ENCODE measurements at places on chromosomes 3 and 15. TPM values are rescaled to one million over a fixed set of nuclear protein-coding genes. Genes with fewer than 3 reads are reported as not detected.

The GOLGA8T gene
- not detected for total RNA-seq

The SPPL2A gene
- 144 TPM for total RNA-seq

The DNASE1L3 gene
- 6.1 TPM for total RNA-seq

The SSUH2 gene
- total RNA-seq: 0.55 TPM

The ADAM10 gene
- 315 TPM for total RNA-seq

The RPN1 gene
- 180 TPM for total RNA-seq

The PPP1R14D gene
- not detected for total RNA-seq

The KLHL6 gene
- 6.4 TPM for total RNA-seq

The TMEM40 gene
- total RNA-seq: 63.3 TPM

GRCh38 chr3:18740631-18741583 is 315.8 kb upstream of the SATB1 start:
- DNase-seq: no peak

DNA sequence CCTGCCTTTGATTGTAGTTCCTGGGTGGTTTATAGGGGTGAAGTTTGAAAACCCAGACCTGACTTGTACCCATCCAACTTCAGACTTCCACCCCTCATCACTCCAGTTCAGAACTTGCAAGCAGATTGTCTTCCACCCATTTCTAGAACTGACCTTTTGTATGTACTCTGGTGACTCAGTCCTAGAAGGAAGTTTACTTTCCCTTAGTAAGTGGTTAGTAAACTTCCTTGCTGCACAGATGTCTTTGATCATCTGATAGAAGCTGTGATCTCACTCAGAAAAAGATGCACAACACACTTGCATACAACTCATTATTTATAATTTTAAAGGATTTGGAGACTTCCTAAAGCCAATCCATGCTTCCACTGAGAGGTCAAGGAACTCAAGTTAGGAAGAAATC is 368.0 kb downstream of the MFSD1 start:
- DNase-seq: no peak

GRCh38 chr3:46845397-46845859 is 17.8 kb downstream of the MYL3 start:
- DNase-seq: no peak

GRCh38 chr3:38468765-38469164 is 15.1 kb downstream of the ACVR2B start:
- DNase-seq: no peak

DNA sequence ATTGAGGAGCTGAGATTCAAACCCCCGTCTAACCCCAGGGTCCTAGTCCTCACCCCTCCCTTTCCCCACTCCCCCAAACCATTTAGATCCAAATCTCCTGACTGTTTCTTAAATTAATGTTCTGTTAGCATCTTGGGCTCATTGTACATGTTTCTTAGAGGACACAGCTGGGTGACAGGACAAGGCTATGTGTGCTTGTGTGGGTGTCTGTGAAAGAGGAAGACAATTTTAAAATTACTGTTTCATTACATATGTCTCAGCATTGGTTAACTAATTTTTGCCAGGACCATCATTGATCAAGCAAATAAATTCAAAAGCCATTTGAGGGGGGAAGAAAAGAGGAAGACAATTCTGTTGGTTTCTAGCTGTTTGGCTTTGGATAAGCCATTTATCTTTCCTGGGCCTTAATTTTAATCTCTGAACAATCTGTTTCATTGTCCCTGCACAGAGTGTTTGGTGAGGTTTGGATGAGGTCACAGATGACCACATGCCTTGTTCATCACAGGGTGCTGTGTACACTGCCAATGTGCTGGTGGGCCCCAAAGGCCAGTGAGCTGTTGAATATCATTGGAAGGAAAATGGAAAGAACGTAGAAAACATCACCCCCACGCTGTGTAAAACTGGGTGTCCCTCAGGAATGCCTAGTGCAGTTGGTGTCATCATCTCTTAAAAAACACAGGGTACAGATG is 51.9 kb downstream of the RPLP1 start:
- DNase-seq: no peak

- peak; percentile 50 for DNase-seq
Measured at GRCh38 chr15:68022061-68022460, 32.1 kb upstream of the PIAS1 start.

- peak; percentile 64 for DNase-seq
Measured at GRCh38 chr3:107523539-107524325, 970 bp downstream of the BBX start.

GRCh38 chr15:68817304-68818065 is 3.2 kb downstream of the ANP32A start:
- DNase-seq: peak; percentile 66

- DNase-seq: no peak
Measured at GRCh38 chr3:138196023-138196422, 8.9 kb downstream of the ARMC8 start.

DNA sequence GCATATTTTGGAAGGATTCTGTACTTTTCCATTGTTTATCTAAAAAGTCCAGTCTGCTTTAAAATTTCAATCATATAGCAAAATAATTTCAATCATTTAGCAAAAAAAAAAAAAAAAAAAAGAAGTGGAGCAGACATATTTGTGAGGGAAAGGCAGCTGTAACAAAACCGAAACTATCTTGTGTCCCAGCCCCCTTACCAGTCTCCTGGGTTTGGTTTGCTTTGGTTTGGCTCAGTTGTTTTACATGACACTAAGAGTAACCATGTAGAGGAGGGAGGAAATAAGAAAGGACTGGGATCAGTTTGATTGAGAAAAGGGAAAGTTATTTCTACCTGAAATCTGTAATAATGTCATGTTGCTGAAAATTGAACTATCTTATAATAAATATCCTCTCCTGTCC is 158.8 kb upstream of the GADL1 start:
- no peak for DNase-seq

DNA sequence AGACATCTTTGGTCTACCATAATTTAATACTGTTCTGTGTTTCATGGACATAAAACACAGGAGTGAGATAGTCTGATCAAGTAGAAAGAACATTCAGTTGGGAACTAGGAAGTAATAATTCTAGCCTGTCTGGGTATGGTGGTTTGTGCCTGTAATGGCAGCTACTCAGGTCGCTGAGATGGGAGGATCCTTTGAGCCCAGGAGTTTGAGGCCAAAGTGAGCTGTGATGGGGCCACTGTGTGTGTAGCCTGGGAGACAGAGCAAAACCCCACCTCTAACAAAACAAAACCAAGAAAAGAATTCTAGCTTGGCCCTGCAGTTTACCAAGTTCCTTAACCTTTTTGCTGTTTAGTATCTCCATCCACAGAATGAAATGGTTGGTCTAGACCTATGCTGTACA is 36.8 kb downstream of the KAT2B start:
- no peak for DNase-seq

- DNase-seq: no peak
Measured at GRCh38 chr3:90091549-90091948, 984.1 kb downstream of the EPHA3 start.

GRCh38 chr15:47603026-47603425 is 114.3 kb upstream of the SEMA6D start:
- no peak for DNase-seq

GRCh38 chr3:179421500-179421899 is 29.8 kb downstream of the GNB4 start:
- DNase-seq: no peak

GRCh38 chr3:33424606-33425452 is 15.4 kb downstream of the UBP1 start:
- no peak for DNase-seq

DNA sequence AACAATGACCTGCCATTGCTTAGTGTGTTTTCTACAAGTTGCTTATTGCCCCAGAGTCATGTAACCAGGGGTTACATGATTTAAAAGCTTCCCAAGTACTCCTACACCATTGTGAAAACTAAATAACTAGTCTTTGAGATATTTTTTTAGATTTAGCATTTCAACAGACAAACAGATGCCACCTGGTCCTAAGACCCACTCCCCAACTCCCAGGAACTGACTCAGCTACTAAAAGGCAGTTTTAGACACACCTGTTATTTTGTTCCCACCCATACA is 28.1 kb upstream of the KBTBD12 start:
- DNase-seq: no peak

DNA sequence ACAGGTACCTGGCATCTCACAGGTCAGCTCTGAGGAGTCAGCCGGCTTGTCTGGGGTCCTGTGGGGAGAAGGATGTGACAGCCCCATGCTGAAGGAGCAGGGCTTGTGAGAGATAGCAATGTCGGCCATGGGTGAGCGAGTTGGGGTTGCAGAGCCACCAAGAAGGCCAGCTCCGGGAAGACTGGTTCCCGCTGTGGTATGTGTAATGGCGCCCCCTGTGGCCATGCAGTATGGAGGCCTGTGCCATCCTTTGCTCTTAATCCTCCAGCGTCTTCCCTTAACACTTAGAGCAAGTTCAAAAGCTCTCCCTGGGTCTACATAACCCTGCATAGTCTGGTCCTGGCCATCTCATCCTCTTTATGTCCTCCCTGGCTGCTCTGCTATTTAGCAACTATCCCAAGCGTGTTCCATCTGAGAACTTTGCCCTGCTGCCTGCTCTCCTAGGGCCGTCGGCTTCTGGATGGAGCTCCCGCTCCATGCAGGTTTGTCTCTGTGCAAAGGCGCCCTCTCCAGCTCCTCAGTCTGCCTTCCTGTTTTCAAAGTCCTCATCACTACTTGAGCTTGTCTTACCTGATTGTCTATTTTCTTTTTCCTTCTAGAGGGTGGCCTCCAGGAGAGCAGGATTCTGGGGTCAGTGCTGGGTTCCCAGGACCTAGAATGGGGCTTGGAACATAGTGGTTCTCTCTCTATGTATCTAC is 40.8 kb upstream of the IQCF6 start:
- DNase-seq: no peak

Measured in ureter (tissue), 1 donor.